ENCODE measurements at places on chromosomes 4 and X.

DNA sequence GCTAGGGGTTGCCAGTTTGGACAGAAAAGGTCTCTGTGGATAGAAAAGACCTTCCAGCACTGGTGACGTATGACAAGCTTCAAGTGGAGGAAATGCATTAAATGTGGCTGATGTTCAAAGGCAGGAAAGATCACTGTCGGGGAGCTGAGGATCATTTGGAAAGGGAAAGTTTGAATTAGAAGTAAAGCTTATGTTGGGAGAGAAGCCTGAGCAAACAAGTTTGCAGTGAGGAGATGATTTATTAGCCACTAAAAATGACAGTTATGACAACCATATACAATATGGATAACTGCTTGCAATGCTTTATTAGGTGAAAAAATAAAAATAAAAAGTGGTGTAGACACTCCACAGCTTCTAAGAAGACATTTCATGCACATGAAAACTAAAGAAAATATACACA lies 135.3 kb upstream of the HS3ST1 start:
- DNase-seq, result no peak

GRCh38 chr4:83138946-83139345 lies 24.4 kb upstream of the PLAC8 start:
- DNase-seq, result no peak

- no peak for DNase-seq
These were observed 203.6 kb upstream of the PPARGC1A start for GRCh38 chr4:24093446-24093845.

DNA sequence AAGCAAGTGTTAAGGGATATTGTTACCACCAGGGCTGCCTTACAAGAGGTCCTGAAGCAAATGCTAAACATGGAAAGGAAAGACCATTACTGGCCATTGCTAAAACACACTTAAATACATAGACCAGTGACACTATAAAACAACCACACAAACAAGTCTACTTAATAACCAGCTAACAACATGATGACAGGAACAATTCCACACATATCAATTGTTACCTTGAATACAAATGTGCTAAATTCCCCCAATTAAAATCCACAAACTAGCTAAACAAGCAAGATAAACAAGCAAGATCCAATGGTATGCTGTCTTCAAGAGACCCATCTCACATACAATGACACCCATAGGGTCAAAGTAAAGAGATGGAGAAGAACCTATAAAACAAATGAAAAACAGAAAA lies 20.5 kb upstream of the MAGEA8 start:
- no peak for DNase-seq

DNA sequence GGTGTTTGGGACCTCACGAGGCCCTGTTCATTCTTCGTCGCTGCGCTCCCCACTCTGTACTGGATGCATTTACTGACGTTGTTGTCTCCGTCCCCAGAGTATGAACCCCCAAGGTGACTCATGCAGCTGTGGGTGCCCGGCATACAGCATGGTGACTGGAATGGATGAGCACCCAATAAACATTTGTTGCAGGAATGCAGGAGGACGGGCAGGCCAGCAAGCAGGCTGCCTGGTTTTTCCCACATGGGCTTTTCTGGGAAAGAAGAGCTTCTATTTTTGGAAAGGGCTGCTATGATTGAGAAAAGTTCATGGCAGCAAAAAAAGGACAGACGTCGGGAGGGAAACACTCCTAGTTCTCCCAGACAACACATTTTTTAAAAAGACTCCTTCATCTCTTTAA lies 893 bp upstream of the SOD3 start:
- DNase-seq, result no peak

DNA sequence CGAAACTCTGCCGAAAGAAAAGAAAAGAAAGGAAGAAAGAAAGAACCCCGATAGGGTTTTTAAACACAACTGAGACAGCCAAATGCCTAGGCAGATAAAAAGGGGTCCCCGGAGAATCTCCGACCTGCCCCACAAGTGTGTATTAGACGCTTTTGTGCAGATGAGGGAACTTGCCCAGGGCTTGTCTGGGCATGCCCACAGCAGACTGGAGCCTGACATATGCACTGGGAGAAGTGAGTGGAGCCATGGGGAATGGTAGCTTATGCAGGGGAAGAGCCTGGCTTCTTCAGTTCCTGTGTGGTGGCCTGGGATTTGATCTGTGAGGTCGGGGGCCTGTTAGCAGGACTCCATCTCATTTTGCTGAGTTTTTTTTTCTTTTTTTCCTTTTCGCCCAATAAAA lies 199.0 kb downstream of the GPC3 start:
- no peak for DNase-seq

DNA sequence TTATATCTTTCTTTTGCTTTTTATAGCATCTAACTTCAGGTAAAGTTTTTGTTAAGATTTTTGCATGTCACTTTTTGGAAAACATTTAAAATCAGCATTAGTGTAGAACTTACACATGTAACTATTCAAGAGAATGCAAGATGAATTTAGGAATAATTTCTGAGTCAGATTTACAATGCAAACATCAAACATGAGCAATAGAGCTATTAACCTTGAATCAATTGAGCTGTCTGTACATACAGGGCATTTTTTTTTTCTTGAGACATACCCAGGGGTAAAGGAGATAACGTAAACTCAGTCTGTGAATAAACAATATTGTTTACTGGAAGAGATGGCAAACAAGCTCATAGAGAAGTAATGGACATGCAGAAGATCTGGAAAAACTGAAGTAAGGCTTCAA lies 311.5 kb downstream of the IL1RAPL2 start:
- DNase-seq, result no peak

GRCh38 chr4:82293304-82293703 lies 80.5 kb downstream of the HNRNPD start:
- DNase-seq, result peak; percentile 13

- peak; percentile 48 for DNase-seq
These were observed 751 bp upstream of the RGS12 start for GRCh38 chr4:3291969-3292570.

DNA sequence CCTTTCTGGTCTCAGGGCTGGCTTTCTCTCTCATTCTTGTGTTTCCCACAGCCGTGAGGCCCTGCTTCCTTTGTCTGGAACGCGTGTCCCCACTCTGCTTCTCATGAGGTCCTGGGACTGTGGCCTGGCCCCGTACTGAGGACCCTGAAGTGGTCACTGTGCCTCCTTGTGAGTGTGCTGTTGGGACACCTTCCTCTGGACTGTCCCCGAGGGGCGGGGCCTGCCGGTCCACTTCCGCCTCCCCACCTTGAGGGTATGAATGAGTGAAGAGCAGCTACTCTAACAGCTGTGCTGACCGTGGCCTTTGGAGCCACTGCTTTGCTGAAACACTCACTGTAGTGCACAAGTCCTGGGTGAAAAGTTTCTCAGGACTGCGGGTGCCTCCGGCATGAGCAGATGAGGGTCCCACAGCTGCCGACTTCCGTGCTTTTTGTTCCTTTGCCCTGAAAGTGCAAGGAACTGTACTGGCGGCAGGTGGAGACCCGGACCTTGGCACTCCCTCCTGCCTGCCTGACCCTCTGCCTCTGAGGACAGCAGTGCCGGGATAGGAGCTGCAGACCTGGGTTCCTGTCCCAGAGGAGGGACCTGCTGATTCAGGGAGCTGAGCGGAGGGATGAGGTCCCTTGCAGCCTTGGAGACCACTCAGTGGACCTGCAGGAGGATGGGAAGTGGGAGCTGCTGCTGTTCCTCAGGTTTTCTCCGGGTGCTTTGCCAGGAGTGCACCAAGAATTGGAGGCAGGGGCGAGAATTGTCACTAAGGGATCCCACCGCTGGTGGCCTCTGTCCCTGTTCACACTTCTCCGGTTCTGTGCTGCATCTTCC lies 38.0 kb downstream of the HTT-AS start:
- no peak for DNase-seq

- no peak for DNase-seq
These were observed 37.7 kb downstream of the ERVMER34-1 start for GRCh38 chr4:52713456-52713937.

DNA sequence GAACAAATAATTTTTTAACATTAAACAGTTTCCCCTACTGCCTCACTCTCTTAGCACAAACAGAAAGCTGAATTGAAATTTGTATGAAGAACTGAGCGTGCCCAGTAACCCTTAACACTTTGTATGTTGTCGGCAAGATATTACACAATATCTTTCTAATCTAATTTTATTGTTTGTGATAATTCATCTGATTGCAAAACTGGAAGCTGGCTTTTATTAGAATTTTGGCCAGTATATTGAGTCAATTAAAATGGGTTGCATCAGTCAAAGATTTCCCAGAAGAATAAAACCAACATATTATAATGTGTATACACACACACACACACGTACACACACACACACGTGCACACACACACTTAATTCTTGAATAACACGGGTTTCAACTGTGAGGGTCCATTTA lies 2332.1 kb downstream of the PCDH7 start:
- no peak for DNase-seq
